ENCODE measurements at places on chromosomes 1 and 21.
A peak's percentile ranks its signal among the peaks of the same experiment; 100 is the strongest.

GRCh38 chr21:43676391-43676790 is 17.0 kb downstream of the RRP1B start:
- H3K4me3 ChIP-seq = no peak overlapping the region
- H3K27me3 ChIP-seq = no peaks in the 10 kb centered on the region
- no peak overlapping the region for H3K27ac ChIP-seq
- H3K36me3 ChIP-seq = no peaks in the 10 kb centered on the region
- no peaks in the 10 kb centered on the region for H3K4me1 ChIP-seq

- H3K36me3 ChIP-seq = no peaks in the 10 kb centered on the region
- peak overlapping the region; percentile 24 for H3K4me3 ChIP-seq
- peaks cover 22% of the 10 kb centered on the region for H3K4me1 ChIP-seq
- H3K27ac ChIP-seq = no peak overlapping the region
Observed at GRCh38 chr1:228464487-228464983, 22.6 kb upstream of the RNF187 start.

DNA sequence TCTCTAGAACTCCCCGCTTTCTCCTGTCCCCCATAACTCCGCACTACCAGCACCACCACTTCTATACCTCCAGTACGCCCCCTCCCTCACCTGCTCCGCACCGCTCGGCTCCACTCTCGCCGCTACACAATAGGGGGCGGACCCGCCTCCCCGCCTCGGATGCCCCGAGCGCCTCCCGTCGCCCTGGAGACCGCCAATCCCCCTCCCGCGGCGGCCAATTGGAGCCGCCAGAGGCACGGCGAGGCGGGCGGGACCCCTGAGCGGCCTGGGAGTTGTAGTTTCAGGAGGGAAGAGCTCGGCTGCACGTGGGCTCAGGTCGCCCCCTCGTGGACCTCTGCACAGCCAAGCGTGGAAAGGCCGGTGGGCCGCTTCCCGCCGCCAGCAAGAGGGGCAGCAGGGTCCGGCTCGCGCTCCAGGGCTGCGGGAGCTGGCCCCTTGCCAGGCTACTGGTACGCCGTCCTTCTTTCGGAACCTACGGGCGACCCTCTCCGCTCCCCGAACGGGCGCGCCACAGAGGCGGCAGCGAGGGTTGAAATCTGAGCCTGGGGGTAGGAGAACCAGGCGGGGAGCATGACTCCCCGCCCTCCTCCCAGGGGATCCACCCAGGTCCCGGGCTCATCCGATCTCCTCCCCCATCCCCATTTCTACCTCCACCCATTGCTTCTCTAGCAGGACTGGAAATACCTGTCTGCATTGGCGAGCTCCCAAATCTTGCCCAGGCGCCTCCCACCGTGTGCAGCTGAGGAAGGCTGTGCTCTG is at the start of gene IGSF9:
TSS of gene IGSF9 (minus strand) at position 131 of the 759 bp plus-strand sequence. CDS start 2,159 bp downstream, outside the sequence.
- H3K27ac ChIP-seq = no peak within 1 kb of the TSS
- H3K4me1 ChIP-seq = peaks cover 10% of the 10 kb centered on the region
- H3K4me3 ChIP-seq = peak within 1 kb of the TSS; percentile 31

DNA sequence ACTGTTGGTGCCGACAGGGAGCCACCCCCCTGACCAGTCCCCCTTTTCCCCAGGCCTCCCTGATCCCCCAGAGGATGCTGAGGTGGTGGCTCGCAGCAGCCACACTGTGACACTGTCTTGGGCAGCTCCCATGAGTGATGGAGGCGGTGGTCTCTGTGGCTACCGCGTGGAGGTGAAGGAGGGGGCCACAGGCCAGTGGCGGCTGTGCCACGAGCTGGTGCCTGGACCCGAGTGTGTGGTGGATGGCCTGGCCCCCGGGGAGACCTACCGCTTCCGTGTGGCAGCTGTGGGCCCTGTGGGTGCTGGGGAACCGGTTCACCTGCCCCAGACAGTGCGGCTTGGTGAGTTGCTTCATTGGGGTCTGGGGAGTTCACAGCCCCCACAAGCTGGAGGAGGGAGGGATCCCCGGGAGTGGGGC is 89.2 kb downstream of the TRIM11 start:
- DNase-seq = no peak
- no peak overlapping the region for H3K4me3 ChIP-seq
- no peaks in the 10 kb centered on the region for H3K27me3 ChIP-seq

- peaks cover 74% of the 10 kb centered on the region for H3K27me3 ChIP-seq
- no peaks in the 10 kb centered on the region for H3K36me3 ChIP-seq
- DNase-seq = no peak
Observed at GRCh38 chr1:197924516-197925123, 7.4 kb downstream of the LHX9 start.

GRCh38 chr1:154288661-154289060 is 16.2 kb downstream of the HAX1 start:
- no peak overlapping the region for H3K27ac ChIP-seq
- H3K4me1 ChIP-seq = no peaks in the 10 kb centered on the region
- no peak overlapping the region for H3K4me3 ChIP-seq

DNA sequence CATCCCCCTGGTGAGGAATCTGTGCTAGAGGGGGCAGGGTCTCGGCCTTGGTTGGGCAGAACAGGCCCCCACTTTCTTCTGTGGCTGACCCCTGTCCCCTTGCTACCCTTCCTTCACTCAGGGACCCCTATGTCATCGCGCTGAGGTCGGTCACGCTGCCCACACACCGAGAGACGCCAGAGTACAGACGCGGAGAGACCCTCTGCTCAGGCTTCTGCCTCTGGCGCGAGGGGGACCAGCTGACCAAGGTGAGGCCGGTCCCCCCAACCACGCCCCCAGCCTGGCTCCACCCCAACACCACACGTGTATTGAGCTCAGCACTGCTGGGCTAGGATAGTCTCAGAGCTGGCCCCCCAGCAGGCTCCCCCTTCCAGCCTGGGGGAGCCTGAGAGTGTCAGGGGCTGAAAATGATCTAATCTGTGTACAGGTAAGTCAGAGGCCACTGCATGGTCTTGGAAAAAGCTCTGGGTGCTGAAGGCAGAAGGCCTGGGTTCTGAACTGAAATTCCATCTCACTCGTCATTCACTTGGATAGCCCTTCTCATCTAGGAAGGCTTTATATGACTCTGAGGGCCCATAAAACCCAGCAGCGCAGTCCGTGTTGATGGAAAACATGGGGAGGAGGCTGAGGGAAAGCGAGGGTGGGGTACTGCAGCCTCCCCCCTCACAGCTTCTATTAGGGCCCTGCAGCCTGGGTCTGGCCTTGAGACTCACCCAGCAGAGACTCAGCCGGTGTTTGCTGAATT is 15.3 kb downstream of the FAM151A start:
- DNase-seq = no peak
- no peaks in the 10 kb centered on the region for H3K27me3 ChIP-seq
- H3K27ac ChIP-seq = no peak overlapping the region
- no peak overlapping the region for H3K4me3 ChIP-seq
- H3K36me3 ChIP-seq = peaks cover 40% of the 10 kb centered on the region
- no peaks in the 10 kb centered on the region for H3K4me1 ChIP-seq

DNA sequence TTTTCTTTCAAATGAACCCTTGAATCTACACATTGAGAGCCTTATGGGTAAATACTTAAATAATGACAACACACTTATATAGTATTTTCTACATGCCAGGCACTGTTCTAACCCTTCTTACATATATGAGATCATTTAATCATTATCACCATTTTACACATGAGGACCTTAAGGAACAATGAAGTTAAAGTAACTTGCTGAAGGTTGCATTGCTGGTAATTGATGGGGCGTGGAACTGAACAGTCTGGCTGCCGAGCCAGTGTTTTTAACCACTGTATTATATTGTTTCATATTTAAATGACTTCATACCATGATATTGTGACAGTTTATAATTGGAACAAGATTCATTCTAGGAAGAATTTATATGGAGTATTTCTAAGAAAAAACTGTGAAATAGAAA is 111.9 kb upstream of the TENT5C start:
- no peak overlapping the region for H3K27ac ChIP-seq
- no peak overlapping the region for H3K4me3 ChIP-seq
- no peak for DNase-seq
- no peaks in the 10 kb centered on the region for H3K36me3 ChIP-seq
- no peaks in the 10 kb centered on the region for H3K4me1 ChIP-seq
- no peaks in the 10 kb centered on the region for H3K27me3 ChIP-seq

GRCh38 chr1:34685225-34685624 is 69.6 kb upstream of the GJB5 start:
- H3K27me3 ChIP-seq = peaks cover 4% of the 10 kb centered on the region

- H3K27ac ChIP-seq = no peak overlapping the region
- no peaks in the 10 kb centered on the region for H3K4me1 ChIP-seq
- no peak overlapping the region for H3K4me3 ChIP-seq
Observed at GRCh38 chr1:205381305-205381704, 24.6 kb upstream of the KLHDC8A start.

DNA sequence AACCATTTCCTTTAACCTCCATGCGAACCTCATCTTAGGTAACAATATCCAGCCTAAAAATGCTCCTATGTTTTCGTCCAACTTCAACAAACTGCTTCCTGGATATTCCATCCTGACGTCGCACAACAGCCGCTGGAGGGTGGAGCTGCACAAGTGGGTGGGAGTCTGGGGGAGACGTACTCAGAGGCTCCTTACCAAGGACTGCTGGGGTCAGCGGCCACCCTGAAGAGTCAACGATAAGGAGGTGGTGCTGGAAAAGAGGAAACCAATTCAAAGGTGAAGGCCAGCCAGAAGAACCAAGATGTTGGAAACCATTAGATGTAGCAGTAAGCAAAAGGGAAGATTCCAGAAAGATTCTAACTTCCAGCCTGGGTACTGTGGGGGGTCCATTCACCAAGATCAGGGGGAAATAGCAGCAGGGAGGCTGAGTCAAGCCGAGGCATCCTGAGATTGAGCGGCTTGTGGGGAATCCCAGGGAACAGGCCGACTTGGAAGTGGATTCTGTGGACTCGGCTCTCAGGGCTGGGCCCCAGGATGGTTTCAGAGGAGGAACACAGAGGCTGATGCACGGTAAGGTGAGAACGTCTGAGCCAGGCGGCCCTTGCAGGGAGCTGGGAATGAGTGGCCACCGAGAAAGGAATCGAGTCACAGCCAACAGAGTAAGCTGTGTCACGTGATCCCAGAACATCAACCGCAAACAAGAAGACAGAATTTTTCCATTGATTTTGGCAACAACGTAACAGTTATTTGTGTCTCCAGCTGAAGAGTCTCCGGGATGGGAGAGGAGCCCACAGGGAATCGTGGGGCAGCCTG is 375.7 kb downstream of the NPHP4 start:
- no peaks in the 10 kb centered on the region for H3K27me3 ChIP-seq
- H3K4me1 ChIP-seq = no peaks in the 10 kb centered on the region
- no peak overlapping the region for H3K27ac ChIP-seq
- no peak overlapping the region for H3K4me3 ChIP-seq

- no peaks in the 10 kb centered on the region for H3K27me3 ChIP-seq
- H3K36me3 ChIP-seq = no peaks in the 10 kb centered on the region
- peaks cover 4% of the 10 kb centered on the region for H3K4me1 ChIP-seq
- H3K4me3 ChIP-seq = no peak overlapping the region
- no peak overlapping the region for H3K27ac ChIP-seq
Observed at GRCh38 chr1:229839800-229840199, 213.8 kb downstream of the URB2 start.

GRCh38 chr1:171221665-171222591 is 26.4 kb upstream of the FMO1 start:
- H3K36me3 ChIP-seq = no peaks in the 10 kb centered on the region
- H3K27ac ChIP-seq = no peak overlapping the region
- no peak overlapping the region for H3K4me3 ChIP-seq
- H3K27me3 ChIP-seq = no peaks in the 10 kb centered on the region
- no peak for DNase-seq
- peaks cover 20% of the 10 kb centered on the region for H3K4me1 ChIP-seq

DNA sequence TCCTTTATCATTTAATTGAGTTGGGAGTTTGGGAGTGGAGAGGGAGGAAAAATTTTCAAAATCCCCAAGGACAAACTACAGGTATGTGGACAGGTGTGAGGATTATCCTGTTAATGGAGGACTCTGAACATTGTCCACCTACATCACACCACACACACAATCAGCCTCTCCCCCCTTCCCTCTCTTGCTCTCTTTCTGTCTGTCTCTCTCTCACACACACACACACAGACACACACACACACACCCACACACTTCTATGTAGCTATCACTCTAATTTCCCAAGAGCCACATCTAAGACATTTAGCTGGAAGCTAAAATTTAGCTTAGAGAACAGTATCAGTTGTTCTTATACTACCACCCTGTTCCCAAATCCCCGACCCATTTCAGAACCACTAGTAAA is 1.5 kb downstream of the S100A8 start:
- no peaks in the 10 kb centered on the region for H3K4me1 ChIP-seq
- no peak overlapping the region for H3K27ac ChIP-seq
- no peaks in the 10 kb centered on the region for H3K36me3 ChIP-seq
- DNase-seq = no peak

- H3K36me3 ChIP-seq = peaks cover 63% of the 10 kb centered on the region
- DNase-seq = no peak
- no peak overlapping the region for H3K4me3 ChIP-seq
- no peak overlapping the region for H3K27ac ChIP-seq
- H3K27me3 ChIP-seq = no peaks in the 10 kb centered on the region
- peaks cover 10% of the 10 kb centered on the region for H3K4me1 ChIP-seq
Observed at GRCh38 chr1:1619917-1620361, 4.6 kb downstream of the MIB2 start.

- H3K4me3 ChIP-seq = no peak overlapping the region
- H3K4me1 ChIP-seq = no peaks in the 10 kb centered on the region
- no peak for DNase-seq
- H3K36me3 ChIP-seq = no peaks in the 10 kb centered on the region
- H3K27ac ChIP-seq = no peak overlapping the region
Observed at GRCh38 chr1:34066166-34066565, 98.9 kb downstream of the CSMD2 start.

GRCh38 chr1:58067082-58067481 is 479.4 kb downstream of the OMA1 start:
- no peak overlapping the region for H3K27ac ChIP-seq
- no peak for DNase-seq
- no peaks in the 10 kb centered on the region for H3K27me3 ChIP-seq
- H3K4me1 ChIP-seq = no peaks in the 10 kb centered on the region
- H3K36me3 ChIP-seq = no peaks in the 10 kb centered on the region

GRCh38 chr1:234980645-234981396 is 147.8 kb downstream of the TOMM20 start:
- peak; percentile 58 for DNase-seq
- H3K4me1 ChIP-seq = peaks cover 62% of the 10 kb centered on the region
- H3K36me3 ChIP-seq = no peaks in the 10 kb centered on the region
- H3K27me3 ChIP-seq = no peaks in the 10 kb centered on the region
- H3K27ac ChIP-seq = peak overlapping the region; percentile 89
- no peak overlapping the region for H3K4me3 ChIP-seq

GRCh38 chr1:235068158-235069121 is 60.2 kb downstream of the TOMM20 start:
- DNase-seq = no peak
- H3K4me1 ChIP-seq = no peaks in the 10 kb centered on the region
- H3K4me3 ChIP-seq = no peak overlapping the region
- peak overlapping the region; percentile 67 for H3K27ac ChIP-seq
- H3K36me3 ChIP-seq = no peaks in the 10 kb centered on the region

- H3K4me3 ChIP-seq = no peak overlapping the region
- H3K27me3 ChIP-seq = no peaks in the 10 kb centered on the region
- H3K36me3 ChIP-seq = no peaks in the 10 kb centered on the region
- H3K4me1 ChIP-seq = no peaks in the 10 kb centered on the region
- DNase-seq = no peak
- H3K27ac ChIP-seq = no peak overlapping the region
Observed at GRCh38 chr21:26351661-26352060, 181.1 kb upstream of the APP start.

GRCh38 chr1:176206006-176206960 is 803 bp downstream of the COP1 start:
- peak overlapping the region; percentile 73 for H3K4me3 ChIP-seq
- peak overlapping the region; percentile 98 for H3K27ac ChIP-seq
- H3K27me3 ChIP-seq = no peaks in the 10 kb centered on the region
- DNase-seq = no peak
- H3K36me3 ChIP-seq = no peaks in the 10 kb centered on the region

GRCh38 chr1:80565406-80565805 is 1235.3 kb upstream of the ADGRL2 start:
- H3K27ac ChIP-seq = no peak overlapping the region
- H3K4me3 ChIP-seq = no peak overlapping the region
- no peaks in the 10 kb centered on the region for H3K27me3 ChIP-seq
- no peaks in the 10 kb centered on the region for H3K4me1 ChIP-seq

Data from tibial nerve (tissue), 4 donors.